ENCODE measurements at places on chromosomes 12 and 14.
A peak's percentile ranks its signal among the peaks of the same experiment; 100 is the strongest.

DNA sequence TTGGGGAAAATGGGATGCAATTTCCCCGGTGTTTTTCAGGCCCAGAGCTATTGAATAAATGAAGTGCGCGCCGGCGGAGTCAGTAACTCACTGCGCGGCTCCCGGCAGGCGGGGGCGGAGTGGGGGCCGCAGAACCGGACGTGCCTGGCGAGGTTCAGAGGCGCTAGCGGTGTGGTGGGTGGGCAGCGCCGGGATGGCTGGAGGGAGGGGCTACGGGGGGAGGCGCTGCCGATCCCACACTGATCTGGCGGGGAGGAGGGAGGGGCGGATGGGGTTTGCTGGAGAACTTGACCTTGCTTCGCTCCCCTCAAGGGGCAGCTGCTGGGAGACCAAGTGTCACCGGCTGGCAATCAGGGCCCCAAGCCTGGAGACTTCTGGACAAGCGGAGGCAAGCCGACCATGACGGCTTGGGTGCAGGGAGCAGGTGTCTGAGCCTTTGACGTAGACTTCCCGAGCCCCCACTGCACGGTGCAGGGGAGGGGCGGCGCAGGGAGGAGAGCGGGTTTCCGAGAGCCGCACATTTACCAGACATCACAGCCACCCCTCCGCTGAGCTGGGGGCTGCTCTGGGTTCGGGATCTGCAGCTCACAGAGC is 174.1 kb upstream of the RTL1 start:
- no peak for DNase-seq

- no peak for DNase-seq
These were observed 267 bp downstream of the CFAP251 start for GRCh38 chr12:121918679-121919038.

DNA sequence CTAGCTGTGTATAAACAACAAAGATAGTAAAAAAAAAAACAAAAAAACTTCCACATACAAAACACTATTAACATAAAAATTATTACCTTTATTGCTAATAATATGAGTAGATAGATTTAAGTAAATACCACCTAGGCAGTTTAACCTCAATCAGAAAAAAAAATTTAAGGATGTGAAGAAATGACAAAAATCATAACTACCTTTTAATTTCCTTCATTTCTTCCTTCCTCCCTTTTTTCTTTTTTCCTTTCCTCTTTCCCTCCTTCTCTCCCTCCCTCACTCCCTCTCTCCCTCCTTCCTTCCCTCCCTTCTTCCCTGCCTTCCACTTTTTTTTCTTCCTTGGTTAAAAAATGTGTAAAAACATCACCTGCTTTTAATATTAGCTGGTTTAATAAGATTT is 81.7 kb downstream of the SOX5 start:
- no peak for DNase-seq

DNA sequence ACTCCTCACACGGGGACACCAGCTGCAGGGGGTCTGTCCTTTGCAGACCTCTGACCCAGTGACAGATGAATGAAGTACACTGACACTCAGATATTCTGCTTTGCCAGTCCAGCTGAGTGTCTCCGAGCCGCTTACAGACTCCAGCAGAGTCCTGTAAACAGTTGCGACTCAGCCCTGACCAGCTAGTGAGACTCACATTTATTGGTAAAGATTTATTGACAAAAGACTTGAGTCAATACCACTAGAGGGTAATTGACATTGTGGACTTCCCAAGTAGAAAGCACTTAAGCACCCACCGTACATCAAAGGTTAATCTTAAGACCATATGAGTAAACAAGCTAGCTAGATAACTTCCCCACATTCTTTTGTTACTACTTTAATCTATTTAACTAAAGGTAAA is 9.8 kb upstream of the FKBP4 start:
- no peak for DNase-seq

DNA sequence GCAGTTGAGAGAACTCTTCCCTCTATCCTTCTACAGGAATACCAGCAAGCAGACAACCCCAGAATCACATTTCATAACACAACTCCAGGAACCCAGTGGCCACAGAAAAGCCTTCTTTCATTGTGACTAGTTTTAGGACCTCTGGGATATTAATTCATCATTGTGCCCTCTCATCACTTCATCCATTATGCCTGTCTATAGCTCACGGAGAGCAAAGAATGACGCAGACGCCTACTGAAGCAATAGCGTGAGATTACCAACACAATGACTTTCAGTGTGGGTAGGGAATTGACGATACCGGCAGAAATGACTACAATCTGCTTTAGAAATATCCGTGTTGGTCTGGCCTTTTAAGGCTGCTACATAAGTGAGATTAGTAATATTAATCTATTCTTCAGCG is 158.1 kb upstream of the FOXG1 start:
- DNase-seq, result no peak

DNA sequence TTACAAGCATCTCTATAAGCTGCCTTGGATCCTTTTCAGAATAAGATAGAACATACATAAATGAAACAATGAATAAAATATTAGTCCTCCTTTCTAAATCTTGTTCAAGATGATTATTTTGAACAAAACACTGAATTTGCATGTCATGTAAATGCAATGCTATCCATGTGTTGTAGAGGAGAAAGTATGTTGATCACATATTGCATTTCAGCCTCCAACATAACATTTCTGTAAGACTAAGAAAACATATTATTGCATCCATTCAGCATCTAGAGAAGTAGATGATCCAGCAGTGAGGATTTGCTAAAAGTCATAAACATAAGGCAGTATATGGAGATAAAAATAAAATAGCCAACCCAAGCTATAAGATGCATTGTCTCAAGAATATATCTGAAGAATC is 172.6 kb downstream of the CPNE8 start:
- DNase-seq, result no peak

DNA sequence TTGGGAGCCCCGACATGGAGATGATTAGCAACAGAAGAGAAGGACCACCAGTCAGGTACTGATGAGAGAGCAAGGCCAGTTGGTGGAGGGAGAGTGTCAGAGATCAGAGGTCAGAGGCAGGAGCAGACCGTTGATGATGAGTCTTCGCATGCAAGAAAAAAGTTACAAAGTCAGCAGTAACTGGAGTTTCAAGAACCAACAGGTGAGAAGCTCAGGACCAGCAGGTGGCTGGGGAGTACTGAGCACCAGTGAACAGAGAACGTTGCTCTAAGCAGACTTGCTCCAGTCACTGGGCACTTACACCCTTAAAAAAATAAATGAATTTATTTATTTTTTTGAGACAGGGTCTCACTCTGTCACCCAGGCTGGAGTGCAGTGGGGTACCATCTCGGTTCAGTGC is 44.5 kb upstream of the KCNA1 start:
- DNase-seq, result no peak

GRCh38 chr14:105085766-105086165 is 20.5 kb upstream of the GPR132 start:
- no peak for DNase-seq

GRCh38 chr14:31510222-31510621 is 22.4 kb upstream of the GPR33 start:
- DNase-seq, result no peak

- peak; percentile 25 for DNase-seq
These were observed 256.6 kb downstream of the PRKD1 start for GRCh38 chr14:29671034-29671433.

GRCh38 chr12:94676922-94677321 is 26.6 kb upstream of the TMCC3 start:
- no peak for DNase-seq

DNA sequence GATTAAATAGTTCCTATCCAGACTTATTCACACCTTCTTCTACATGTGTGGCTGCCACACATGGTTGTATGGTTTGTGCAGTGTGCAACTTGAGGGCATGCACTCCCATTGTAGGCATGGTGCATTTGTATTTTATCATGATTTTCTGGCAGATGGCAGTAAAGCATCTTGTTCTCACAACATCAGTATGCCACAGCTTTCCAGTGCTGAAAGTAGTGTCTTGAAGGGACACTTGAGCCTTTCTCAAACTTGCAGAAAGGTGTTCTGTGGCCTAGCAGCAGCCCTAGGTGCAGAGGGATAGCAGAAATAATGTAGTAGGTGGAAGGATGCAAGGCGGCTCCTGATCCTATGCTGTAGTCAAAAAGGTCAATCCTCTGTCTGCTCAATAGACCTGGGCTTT is 72.9 kb downstream of the LMNTD1 start:
- no peak for DNase-seq

GRCh38 chr14:22491683-22492621 is 97.1 kb downstream of the DAD1 start:
- DNase-seq, result no peak

GRCh38 chr12:114163771-114164170 is 197.6 kb upstream of the RBM19 start:
- peak; percentile 72 for DNase-seq

GRCh38 chr12:125773033-125773640 is 707.9 kb downstream of the AACS start:
- no peak for DNase-seq

Data from fibroblast of skin of left biceps (primary cell).